Myocyte (in vitro differentiated cells): ENCODE measurements at places on chromosomes 2 and 18. TPM values are rescaled to one million over a fixed set of nuclear protein-coding genes. Genes with fewer than 3 reads are reported as not detected.
A peak's percentile ranks its signal among the peaks of the same experiment; 100 is the strongest.

DNA sequence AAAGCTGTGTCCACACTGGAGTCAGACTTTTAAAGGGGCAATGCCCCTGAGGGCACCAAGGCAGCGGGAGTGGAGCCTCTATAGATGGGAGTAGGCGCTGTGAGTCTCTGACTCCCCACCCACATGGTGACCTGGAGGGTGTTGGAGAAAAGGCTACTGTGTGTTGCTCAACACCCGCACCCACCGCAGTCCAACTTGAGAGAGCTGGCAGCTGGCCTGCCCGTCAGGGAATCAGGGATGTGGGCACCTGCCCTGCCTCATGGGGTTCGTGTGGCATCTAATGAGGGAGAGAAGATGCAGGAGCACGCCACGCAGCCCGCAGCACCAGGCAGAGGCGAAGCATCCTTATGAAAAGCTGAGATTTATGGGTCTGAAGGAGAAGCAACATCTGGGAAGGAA is 84.2 kb downstream of the KLHL29 start:
- no peak for DNase-seq

- peak; percentile 67 for DNase-seq
Measured at GRCh38 chr18:58529714-58530354, 99.1 kb downstream of the ALPK2 start.

DNA sequence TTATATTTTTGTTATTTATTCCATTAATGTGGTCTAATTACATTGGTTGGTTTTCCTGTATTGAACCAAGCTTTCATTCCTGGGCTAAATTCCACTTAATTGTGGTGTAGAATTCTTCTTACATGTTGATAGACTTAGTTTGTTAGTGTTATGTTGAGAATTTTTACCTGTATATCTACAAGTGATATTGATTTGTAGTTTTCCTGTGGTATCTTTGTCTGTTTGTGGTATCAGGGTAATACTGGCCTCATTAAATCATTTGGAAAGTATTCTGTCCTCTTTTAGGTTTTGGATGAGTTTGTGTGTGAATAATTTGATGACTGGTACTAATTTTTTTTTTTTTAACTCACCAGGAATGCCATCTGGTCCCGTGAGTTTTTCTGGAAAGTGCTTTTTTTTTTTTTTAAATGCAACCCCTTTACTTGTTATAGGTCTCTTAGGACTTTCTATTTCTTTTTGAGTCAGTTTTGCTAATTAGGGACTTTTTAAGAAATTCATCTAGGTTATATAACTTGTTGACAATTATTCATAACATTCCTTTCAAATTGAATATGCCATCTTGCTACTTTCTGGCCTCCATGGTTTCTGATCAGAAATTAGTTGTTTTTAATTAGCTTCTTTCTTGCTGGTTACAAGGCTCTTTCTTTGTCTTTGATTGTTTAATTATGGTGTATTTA is 232.8 kb downstream of the CCDC85A start:
- no peak for DNase-seq

The TBR1 gene
- 0.08 TPM in 1 of 2 replicates, not detected in the other for total RNA-seq

GRCh38 chr2:190561094-190561493 is 26.6 kb upstream of the NEMP2 start:
- DNase-seq, result no peak

DNA sequence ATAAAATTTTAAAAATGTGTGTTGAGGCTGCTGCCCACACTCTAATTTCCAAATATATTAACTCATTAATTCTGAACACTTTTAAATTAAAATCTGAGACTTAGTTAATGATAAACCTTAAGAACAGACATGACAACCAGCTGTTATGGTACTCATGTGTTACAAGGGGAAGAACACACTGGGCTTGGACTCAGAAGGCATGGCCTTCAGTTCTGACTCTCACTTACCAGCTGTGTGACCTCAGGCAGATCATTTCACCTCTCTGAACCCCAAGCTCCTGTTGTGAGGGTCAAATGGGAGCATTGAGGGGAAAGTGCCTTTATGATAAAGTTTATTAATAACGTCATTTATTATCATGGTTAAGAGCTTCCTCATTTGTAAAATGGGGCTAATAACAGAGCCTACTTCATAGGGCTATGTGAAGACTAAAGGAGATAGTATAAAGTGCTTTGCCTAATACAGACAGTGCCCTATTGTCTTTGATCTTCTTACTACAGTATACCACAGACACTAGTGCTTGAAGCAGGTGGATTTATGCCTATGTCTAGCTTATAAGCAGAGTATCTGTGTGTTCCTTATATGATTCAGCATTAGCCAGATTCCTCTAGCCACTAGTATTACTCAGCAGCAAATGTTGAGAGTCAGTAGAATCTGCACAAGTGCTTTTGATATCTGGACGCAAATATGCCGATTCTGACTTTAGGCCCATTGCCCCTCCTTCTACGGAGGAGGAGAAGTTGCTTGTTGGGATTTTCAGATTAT is 99.6 kb downstream of the SGPP2 start:
- no peak for DNase-seq

- peak; percentile 52 for DNase-seq
Measured at GRCh38 chr2:171086352-171087290, 74.1 kb downstream of the TLK1 start.

DNA sequence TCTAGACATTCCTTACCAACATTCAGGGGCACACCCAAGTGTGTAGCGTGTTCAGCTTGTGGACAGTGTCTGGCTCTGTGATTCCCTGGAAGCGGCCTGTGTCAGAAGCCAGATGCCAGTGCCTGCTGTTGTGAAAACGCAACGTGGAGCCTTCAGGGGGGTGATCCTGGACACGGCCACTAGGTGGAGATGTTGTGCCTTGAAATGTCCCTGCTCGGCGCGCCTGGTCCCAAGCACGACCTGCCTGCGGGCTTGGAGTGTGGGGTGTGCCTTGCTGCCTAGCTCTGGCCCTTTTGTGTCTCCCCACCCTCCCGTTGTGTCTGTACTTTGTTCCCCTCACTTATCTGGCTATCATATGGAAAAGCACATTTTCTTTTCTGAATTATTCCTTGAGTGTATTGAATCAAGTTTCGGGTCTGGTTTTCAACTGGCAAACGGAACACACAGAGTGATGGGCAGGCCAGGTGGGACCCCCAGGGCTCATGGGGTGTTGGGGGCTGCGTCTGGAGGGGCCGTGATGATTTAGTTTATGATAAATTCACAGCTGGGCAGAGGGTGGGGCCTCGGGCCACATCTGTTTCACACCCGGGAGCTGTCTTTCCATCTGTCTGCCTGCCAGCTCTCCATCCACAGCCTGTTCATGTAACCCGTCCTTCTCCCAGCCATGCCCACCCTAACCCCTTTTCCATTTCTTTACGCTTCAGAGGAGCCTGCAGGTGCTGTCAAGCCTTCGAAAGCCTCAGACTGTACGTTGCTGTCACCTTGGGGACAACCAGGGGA is 95.5 kb downstream of the DYSF start:
- DNase-seq, result peak; percentile 37

The DPY30 gene
- 46.4 and 50.8 TPM in 2 replicates for total RNA-seq

The OR6B2 gene
- not detected in 2 replicates for total RNA-seq

DNA sequence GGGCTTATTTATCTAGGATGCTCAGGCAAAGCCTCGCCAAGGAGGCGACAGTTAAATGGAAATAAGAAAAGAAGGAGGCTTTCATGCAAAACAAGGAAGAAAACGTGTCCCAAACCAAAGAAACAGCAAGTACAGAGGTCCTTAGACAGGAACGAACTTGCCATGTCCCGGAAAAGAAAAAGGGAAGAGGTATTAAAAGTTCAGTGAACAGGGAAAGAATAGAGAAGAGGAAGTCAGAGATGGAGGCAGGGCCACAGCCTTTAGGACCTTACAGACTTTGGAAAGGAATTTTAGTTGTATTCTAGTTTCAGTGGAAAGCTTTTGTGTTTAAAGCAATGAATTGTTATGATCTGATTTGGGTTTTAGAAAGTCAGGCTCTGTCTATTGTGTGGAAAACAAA is 22.1 kb downstream of the IKZF2 start:
- no peak for DNase-seq

DNA sequence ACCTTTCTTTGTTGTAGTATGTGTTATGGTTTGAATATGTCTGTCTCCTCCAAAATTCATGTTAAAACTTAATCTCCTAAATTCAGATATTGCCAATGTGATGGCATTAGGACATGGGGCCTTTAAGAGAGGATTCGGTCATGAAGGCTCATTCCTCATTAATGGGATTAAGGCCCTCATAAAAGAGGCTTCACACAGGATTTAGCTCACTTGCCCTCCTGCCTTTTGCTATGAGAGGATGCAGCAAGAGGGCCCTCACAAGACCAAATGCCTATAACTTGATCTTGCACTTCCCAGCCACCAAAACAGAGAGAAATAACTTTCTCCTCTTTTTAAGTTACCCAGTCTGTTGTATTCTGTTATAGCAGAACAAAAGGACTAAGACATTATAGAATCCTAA is 19.7 kb downstream of the ZBTB14 start:
- no peak for DNase-seq

The IL1R2 gene
- not detected in 2 replicates for total RNA-seq

GRCh38 chr2:184849516-184849915 is 251.2 kb downstream of the ZNF804A start:
- DNase-seq, result no peak

GRCh38 chr2:6787376-6787775 is 78.3 kb downstream of the CMPK2 start:
- no peak for DNase-seq

DNA sequence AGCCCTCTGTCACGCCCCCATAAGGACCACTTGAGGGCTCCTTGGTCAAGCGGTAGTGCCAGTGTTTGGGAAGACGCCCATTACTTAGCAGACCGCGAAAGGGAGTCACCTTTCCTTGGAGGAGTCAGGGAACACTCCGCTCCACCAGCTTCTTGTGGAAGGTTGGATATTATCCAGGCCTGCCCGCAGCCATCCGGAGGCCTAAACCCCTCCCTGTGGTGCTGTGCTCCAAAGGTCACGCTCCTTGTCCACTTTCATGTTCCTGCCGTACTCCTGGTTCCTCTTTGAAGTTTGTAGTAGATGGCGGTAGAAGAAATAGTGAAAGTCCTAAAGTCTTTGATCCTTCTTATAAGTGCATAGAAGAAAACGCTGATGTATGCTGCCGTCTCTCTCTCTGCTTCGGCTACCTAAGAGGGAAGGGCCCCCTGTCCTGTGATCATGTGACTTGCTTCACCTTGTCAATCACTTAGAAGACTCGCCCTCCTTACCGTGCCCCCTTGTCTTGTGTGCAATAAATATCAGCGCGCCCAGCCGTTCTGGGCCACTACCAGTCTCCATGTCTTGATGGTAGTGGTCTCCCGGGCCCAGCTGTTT is 1.7 kb upstream of the CATIP start:
- no peak for DNase-seq

GRCh38 chr2:217912098-217913024 is 90.4 kb downstream of the TNS1 start:
- no peak for DNase-seq

GRCh38 chr18:68298330-68298729 is 416.6 kb downstream of the TMX3 start:
- no peak for DNase-seq

DNA sequence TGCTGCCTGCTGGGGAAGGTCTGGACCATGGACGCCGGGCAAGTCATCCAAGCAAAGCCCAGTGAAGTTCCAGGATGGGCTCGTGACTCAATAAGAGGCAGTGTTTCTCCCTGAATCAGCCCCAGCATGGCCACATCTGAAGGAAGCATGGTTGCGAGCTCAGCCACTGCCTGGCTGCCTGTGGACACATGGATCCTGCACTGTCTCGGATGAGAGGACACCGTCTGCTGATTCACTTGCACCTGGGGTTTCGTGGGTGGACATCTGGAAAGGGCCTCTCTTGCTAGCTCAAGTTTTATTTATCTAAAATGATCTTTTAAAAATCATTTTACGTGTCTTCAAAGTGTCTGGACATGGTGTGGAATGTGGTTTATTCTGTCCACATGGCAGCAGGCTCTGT is 224.8 kb upstream of the FN1 start:
- peak; percentile 63 for DNase-seq

The MREG gene
- 28.9 and 31.6 TPM in 2 replicates for total RNA-seq
